Mesenteric fat pad (tissue), 1 donor: ENCODE measurements at places on chromosomes 2 and 18. TPM values are rescaled to one million over a fixed set of nuclear protein-coding genes. Genes with fewer than 3 reads are reported as not detected.

The RMDN2 gene
- 8.4 TPM for total RNA-seq

The POTEE gene
- total RNA-seq = 0.16 TPM

- no peak for DNase-seq
Observed at GRCh38 chr2:217650229-217650628, 352.6 kb downstream of the TNS1 start.

DNA sequence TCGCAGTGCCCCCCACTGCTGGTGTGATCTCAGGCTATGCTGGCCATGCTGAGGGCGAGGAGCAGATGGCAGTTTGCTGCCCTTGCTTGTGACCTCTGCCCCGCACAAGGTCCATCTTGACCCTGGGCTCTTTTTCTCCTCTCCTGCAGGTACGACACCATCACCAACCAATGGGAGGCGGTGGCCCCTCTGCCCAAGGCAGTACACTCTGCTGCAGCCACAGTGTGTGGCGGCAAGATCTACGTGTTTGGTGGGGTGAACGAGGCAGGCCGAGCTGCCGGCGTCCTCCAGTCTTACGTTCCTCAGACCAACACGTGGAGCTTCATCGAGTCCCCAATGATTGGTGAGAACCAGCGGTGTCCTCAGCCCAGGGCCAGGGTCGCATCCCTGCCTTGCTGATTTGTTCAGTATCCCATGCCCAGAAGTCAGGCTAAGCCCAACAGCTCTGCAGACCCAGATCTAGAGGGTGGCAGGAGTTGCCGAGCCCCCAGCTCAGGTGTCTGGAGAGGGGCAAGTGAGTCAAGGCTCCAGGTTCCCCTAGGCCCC is 223.8 kb downstream of the ATAD2B start:
- DNase-seq = peak; percentile 87

- no peak for DNase-seq
Observed at GRCh38 chr2:28750316-28751251, 1.0 kb upstream of the PPP1CB start.

DNA sequence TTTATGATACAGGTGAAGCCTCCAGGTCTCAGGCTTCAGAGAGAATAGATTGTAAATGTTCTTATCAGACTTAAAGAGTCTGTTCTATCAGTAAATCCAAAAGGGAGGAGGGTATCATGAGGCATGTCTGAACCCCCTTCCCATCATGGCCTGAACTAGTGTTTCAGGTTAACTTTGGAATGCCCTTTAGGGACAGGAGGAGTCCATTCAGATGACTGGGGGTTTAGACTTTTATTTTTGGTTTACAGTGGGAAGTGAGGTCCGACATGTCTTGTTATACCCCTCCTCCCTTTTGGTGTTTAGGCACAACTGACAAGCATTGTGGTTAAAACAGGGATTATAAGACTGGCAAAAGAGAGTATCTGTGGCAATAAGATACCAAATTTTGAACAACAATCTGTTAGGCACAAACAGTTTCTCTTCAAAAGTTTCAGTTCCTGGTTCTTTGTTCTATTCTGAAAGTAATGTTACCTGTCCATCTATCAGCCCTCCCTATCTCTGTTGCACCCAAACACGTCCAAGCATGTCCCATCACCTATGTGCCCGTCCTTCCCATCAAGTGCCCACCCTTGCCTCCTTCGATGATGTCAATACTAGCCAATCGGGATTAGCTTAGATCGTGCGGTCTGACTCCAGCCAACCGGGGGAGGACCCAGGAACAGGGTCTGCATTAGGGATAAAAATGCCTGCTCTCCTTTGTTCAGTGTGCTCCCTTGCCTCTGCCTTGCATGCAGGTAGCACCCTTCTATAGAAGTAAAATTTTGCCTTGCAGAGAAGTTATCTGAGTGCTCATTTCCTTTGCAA is 16.4 kb downstream of the TCF23 start:
- DNase-seq = no peak

DNA sequence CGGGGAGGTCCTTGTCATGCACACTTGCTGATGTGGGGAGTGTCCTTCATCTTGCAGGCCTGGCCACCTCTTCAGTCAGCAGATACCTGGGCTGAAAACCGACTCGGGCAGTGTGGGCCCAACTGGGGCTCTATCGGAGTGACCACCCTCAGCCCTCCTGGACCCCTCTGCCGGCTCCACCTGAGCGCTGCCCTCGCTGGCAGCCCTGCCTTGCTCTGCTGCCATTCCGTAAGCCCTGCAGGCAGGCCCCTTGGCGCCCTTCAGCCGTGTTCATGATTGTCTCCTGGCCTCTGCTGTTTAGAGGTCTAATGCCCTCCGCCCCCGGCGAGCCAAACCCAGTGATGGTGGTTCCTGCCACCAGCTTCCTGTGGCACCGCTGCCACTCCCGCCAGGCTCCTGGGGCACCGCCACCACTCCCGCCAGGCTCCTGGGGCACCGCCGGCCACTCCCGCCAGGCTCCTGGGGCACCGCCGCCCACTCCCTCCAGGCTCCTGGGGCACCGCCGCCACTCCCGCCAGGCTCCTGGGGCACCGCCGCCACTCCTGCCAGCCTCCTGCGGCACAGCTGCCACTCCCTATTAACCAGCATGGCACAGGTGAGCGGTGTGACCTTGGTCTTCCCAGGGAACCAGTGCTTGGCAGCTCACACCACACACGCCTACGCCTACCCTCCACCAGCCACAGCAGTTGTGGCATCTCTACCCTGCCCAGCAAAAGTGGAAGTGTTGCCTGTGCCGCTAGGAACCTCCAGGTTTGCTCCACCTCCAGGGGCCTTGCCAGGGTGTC is 15.9 kb downstream of the CAPN10 start:
- peak; percentile 76 for DNase-seq

GRCh38 chr2:164032995-164033394 is 297.2 kb upstream of the FIGN start:
- no peak for DNase-seq

- DNase-seq = no peak
Observed at GRCh38 chr2:106161938-106162820, 31.9 kb downstream of the UXS1 start.

DNA sequence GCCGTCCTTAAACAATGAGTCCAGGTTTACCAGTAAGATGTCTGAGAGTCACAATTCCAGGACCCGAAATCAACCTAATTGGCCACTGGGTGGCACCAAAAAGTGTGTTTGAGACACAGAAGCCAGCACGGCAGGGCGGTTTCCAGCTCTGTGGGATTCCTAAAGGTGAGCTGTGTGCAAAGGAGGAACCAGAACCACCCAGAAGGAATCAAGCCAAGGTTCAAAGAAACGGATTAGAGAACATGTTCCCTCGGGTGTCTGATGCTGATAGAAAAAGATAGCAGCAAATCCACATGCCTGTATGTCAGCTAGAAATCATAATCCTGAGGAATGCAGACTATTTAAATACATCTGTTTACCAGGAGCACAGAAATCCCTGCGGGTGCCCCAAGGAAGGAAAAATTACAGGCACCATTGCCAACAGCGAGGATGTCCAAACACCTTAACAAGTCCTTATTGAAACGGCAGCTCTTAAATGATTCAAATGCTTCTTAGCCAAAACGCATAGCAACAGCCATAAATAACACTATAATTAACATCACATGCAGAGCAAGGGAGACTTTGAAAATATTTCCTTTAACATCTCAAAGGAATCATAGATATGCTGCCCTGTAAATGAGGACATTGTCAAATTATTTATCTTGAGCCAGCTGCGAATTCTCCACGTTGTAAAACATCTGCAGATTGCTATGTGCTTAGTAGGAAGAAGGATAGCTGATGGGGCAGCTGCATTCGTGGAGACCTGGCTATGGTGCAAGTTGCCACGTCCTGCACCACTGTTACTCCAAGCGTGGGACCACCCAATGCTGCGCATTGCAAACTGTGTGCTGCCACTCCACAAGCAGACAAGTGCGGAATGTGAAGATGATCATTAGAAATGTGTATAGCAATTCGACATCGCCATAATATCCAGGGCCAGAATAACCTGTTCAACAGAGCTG is 318.7 kb upstream of the NCKAP5 start:
- DNase-seq = no peak

- no peak for DNase-seq
Observed at GRCh38 chr2:100786297-100786658, 33.7 kb upstream of the NPAS2 start.

GRCh38 chr18:49650426-49650891 is 88.6 kb downstream of the LIPG start:
- DNase-seq = peak; percentile 81

GRCh38 chr2:101267671-101268656 is 15.3 kb downstream of the CNOT11 start:
- no peak for DNase-seq

GRCh38 chr2:109448946-109449788 is 164.6 kb downstream of the SEPTIN10 start:
- DNase-seq = peak; percentile 88

DNA sequence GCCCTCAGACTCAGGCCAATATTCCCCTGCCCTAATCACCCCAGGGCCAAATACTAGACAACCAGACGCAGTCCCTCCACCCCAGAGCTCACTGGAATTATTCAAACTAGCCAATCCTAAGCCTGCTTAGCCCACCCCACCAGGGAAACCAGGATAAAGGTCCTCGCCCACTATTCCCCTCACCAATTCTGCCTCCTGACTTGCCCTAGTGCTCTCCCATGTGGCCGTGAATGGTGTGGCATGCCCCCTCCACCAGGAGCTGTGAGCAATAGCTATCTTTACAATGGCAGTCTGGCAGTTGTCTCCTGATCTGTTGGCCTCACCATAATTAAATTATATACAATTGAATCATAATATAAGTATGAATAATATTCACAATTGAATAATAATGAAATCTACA is 42.3 kb downstream of the FAM124B start:
- DNase-seq = no peak
